Coronary artery (tissue), 2 donors: ENCODE measurements at places on chromosomes 13 and 19.

DNA sequence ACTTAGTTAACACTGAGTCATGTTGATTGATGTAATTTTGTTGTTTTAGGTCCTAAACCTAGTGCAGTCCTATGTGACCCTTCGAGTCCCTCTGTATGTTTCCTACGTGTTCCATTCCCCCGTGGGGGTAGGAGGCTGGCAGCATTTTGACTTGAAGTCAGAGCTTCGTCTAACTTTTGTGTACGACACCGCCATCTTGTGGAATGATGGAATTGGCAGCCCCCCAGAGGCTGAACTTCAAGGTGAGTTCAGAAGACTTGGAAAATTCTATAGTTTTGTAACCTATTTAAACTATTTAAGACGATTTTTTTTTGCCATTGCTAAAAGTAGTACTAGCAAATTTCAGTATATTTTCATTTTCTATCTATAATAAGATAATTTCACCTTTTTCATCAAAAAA is 117.9 kb downstream of the STOML3 start:
- DNase-seq, result no peak

DNA sequence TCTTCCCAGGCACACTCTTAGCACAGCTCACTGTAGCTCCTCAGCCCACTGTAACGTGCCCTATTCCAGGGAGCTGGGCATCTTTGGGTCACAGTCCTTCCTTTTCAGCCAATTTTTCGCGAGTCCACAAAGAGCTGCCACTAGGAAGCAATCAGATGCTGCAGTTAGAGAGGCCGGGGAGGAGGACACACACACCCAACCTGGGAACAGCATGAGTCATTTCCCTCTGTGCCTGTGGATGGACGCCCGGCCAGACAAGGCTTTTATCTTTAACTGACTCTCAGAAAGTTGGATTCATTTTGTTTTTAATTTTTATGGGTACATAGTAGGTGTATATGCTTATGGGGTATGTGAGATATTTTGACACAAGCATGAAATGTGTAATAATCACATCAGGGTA is 918.6 kb downstream of the UQCRFS1 start:
- DNase-seq, result no peak

- no peak for DNase-seq
Observed at GRCh38 chr13:60311527-60311926, 85.5 kb upstream of the TDRD3 start.

DNA sequence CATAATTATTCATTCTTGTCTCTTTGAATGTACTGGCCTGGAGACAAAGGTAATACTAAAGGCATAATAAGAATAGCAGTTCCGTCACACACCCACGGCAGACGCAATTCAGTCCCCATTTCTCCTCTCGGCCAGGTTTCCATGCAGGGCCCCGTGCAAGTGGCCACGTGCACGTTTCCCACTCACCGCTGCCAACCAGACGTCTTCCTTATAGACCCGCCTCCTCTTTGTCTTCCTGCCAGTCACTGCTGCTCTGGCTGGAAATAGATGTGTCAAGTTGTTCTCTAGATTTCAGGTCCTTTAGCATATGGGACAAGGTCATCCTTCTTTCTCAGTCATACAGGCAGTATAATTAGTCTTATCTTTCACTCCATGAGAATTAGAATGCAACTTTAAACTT is 204.3 kb downstream of the SUCLA2 start:
- no peak for DNase-seq

DNA sequence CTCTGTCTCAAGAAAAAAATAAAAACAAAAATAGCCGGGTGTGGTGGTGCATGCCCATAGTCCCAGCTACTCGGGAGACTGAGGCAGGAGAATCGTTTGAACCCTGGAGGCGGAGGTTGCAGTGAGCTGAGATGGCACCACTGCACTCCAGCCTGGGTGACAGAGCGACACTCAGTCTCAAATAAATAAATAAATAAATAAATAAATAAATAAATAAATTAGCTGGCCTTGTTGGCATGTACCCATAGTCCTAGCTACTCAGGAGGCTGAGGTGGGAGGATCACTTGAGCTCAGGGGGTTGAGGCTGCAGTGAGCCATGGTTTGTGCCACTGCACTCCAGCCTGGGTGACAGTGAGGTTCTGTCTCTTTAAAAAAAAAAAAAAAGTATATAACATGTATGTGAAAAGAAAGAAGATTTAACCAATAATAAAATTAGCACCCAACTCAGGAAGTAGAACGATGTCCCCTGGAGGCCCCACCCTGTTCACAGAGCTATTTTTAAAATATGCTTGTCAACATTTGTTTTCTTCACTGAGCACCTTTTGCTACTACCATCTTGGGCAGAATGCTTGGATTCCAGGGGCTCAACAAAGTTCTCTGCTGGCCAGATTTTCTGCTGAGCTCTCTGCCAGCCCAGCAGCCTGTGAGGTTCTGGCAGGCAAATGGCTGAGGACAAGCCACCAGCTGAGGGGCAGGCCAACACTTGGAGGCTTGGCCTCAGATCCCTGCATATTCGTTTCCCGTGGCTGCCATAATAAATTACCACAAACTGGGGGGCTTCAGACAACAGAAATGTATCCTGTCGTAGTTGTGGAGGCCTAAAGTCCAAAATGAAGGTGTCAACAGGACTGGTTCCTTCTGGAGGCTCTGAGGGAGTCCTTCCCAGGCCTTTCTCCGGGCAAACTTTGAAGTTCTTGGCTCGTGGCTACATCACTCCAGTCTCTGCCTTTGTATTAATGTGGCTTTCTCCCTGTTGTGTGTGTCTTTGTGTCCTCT is 5.2 kb downstream of the SLC25A42 start:
- no peak for DNase-seq
